ENCODE measurements at places on chromosomes 13 and 19. TPM values are rescaled to one million over a fixed set of nuclear protein-coding genes. Genes with fewer than 3 reads are reported as not detected.

DNA sequence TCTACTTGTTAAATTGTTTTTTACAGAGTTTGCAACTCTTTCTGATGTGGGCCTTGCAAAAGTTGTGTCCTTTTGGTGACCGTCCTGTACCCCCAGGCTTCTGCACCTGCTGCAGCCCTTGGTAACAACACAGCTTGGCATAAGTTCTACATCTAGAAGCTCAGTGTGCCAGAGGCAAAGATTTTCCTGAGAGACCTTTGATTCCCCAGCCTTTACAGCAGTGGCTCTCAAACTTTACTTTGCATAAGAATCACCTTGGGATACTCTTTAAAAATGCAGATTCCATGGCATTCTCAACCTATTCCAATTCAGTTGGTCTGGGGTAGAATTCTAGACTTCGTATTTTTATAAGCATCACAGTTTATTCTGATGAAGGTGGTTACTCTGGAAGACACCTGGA, 260.9 kb downstream of the DCT start:
- DNase-seq = no peak

DNA sequence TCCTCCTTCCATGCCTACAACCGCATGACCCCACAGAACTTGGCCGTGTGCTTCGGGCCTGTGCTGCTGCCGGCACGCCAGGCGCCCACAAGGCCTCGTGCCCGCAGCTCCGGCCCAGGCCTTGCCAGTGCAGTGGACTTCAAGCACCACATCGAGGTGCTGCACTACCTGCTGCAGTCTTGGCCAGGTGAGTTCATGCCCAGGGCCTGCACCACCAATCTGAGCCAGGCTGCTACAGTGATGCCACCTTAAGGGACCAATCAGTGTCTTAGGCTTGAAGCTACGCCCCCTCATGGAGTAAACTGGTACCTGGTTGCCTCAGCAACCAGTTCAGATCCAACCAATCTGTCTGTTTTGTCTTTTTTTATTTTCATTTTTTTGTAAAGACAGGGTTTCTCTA, 5.2 kb downstream of the SYDE1 start:
- no peak for DNase-seq

DNA sequence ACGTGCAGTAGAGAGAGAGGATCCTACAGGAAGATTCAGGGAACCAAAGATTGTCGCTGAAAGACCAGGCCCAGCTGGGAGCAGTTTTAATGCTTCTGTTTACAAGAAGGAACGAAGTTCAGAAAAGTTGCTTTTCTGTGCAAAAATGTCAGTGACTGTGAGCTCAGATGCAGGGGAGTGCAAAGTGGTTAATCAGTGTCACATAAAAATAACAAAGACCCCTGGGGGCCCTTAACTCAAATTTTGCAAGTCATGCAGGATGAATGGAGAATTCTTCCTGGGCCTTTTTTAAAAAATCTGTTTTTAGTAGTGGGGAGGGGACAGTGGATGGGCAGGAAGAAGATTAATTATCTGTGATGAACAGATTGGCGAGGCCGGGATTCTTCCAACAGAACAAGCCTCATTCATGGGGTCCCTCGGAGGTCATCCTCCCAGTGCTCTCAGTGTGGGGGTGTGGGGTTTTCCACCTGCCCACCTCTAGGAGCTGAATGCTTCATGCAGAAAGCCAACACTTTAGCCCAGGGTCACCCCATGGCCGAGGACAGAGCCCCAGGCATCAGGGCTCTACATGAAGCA, 167.2 kb downstream of the UQCRFS1 start:
- no peak for DNase-seq

DNA sequence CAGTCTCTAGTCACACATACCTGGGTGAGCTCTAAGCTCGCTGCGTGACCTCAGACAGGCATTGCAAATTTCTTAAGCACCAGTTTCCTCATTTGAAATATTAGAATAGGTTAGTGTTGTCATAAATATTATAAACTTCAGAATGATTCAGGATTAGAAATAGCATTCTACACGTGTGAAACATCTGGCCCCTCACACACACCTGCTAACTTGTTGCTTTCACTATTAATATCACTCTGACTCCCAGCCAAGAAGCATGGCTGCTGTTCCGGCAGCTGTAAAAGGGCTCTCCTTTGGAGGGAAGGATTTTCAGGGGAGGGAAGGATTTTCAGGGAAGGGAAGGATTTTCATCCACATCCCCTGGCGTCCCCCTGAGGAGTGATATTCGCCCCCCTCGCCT, 161.3 kb upstream of the GPR12 start:
- no peak for DNase-seq

CABP5 gene
- total RNA-seq = not detected

ZNF610 gene
- 1.7 TPM for total RNA-seq

PSG11 gene
- not detected for total RNA-seq

Data from mucosa of descending colon (tissue), 3 donors.